Stimulated activated CD4-positive, alpha-beta T cell treated with anti-CD3 and anti-CD28 coated beads, Interleukin-4, amount 100 ng/mL, for 1 hour (primary cell): ENCODE measurements at places on chromosomes 5 and 9.

GRCh38 chr9:96256800-96257199, 45.2 kb downstream of the HSD17B3 start:
- DNase-seq = no peak

DNA sequence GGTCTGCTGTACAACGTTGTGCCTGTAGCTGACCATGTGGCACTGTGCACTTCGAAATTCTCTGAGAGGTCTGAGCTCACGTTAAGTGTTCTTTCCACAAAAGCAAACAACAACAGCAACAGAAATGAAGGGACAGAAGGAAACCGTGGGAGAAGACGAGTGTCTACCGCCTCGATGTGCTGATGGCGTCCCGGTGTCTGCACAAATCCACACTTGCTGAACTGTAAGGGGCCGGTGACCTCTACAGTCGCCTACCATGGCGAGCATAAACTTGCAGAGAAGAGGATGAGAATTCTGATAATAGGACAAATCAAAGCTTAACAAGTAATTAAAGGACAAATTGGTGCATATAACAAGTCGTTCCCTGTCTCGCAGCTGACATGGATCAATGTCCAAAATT, 114.0 kb downstream of the ADAMTS2 start:
- no peak for DNase-seq

DNA sequence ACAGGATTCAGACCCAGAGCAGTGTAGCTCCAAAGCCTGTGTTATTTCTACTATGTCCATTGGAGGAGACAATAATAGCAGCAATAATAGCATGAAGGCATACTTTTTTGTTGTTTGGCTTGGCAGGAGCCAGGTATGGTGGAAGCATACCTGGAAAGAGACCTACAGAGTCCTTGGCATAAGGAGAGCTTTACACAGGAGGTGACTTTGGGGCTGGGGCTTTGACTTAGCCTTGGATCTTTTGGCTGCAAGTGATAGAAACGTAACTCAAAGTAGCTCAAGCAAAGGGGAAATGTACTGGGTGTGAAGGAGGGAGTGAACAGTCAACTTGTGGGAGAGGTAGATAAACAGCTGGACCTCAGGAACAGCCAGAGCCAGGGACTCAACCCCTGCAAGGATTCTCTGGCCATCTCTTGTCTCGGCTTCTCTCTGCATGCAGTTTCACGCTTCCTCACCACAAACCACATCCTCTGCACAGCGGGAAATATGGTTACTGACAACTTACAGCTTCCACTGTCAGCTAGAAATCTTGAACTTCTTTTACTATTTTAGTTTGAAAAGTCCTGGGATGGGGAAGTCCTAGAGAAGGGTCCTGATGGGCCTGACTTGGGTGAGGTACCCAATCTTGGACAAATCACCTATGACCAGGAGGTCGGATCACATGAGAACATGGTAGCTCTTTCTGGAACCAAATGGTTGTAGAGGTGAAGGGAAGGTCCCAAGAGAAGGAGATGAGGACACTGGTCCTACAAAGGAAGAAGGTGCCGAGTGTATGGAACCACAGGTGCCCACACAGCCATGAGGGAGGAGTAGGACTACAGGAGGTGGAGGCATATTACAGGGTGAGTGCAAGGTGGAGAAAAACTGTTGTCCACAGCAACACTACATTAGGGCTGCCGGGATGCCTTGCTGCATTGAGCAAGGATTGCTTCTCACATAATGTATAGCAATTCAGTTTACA, 47.0 kb upstream of the TGFBR1 start:
- DNase-seq = peak; percentile 46

DNA sequence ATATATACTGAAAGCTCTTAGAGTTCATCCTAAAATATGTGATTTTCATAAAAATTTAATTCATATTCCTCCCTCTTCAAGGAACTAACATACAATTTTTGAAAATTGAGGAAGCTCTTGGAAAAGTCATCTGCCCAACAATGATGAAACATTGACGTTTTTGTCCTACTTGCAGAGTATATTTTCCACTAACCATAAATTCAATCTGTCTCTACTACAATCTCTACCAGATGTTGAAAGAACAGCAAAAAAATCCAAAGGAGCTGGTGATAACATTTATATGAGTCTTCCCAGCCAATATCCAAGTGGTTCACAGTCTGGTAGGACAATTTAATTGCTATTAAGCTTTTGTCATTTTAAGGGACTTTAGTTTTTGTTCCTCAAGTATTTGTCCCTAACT, 81.1 kb upstream of the NR3C1 start:
- no peak for DNase-seq

- DNase-seq = no peak
These were observed 78.9 kb downstream of the ALDH7A1 start for GRCh38 chr5:126516133-126516532.

GRCh38 chr9:126989847-126990842, 75.6 kb downstream of the RALGPS1 start:
- DNase-seq = no peak

DNA sequence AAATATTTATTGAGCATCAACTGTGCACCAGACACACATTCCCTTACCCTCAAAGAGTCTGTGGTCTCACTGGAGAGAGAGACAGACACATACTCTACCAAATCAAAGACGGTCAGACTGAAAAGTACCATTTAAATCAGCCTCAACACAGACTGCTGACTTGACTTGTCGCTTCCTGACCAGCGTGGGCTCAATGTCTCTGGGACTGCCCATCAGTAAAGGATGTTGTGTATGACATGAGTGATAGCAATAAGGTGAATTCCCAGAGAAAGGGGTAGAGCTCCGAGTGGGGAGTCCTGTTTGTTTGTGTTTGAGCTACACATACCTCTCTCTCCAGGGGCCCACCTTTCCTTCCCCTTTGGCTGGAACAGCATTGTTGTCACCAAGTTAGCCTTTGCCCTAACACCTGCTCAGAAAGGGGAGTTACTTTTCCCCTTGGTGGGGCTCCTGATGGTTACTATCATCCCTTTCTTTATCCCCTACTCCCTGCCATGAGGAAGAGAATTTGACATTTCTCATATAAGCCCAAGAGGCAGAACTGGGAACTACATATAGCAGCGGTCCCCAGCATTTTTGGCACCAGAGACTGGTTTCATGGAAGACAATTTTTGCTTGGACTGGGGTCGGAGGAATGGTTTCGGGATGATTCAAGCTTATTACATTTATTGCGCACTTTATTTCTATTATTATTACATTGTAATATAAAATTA, 33.9 kb downstream of the NR4A3 start:
- DNase-seq = no peak
